Activated naive CD4-positive, alpha-beta T cell treated with anti-CD3 and anti-CD28 coated beads, Interleukin-2, amount 50 U/mL, for 72 hours (primary cell): ENCODE measurements at places on chromosomes 5 and 9. TPM values are rescaled to one million over a fixed set of nuclear protein-coding genes. Genes with fewer than 3 reads are reported as not detected.

Gene SLC23A1
- total RNA-seq = 0.25 TPM

Gene APC
- total RNA-seq = 24.5 TPM

Gene ZER1
- 24.9 TPM for total RNA-seq

Gene SPATA31D3
- not detected for total RNA-seq

Gene RPP25L
- total RNA-seq = 19.1 TPM

Gene EDIL3
- not detected for total RNA-seq

Gene SLC6A18
- not detected for total RNA-seq

Gene CDH6
- total RNA-seq = not detected

Gene BARHL1
- total RNA-seq = not detected

Gene ANKRD34B
- not detected for total RNA-seq

Gene NRG2
- not detected for total RNA-seq

Gene QRFP
- total RNA-seq = not detected

Gene FOCAD
- 25.4 TPM for total RNA-seq

Gene RICTOR
- total RNA-seq = 50.2 TPM

Gene PCDHB11
- not detected for total RNA-seq

Gene CAMK2A
- total RNA-seq = not detected

Gene AJM1
- 6.7 TPM for total RNA-seq

Gene FBXO10
- 1.3 TPM for total RNA-seq

Gene GALNT12
- total RNA-seq = 12.0 TPM

Gene LEAP2
- total RNA-seq = 1.5 TPM

Gene ADAMTS12
- total RNA-seq = not detected

Gene NIPAL4
- total RNA-seq = 3.9 TPM

Gene ENHO
- not detected for total RNA-seq

Gene CER1
- total RNA-seq = not detected

Gene ADGRD2
- total RNA-seq = not detected

Gene IFNK
- not detected for total RNA-seq

Gene NIM1K
- 0.14 TPM for total RNA-seq

Gene FRMD3
- 0.64 TPM for total RNA-seq

Gene PRSS3
- total RNA-seq = not detected

Gene PCDHGA3
- total RNA-seq = not detected

Gene DND1
- total RNA-seq = 3.4 TPM

Gene ACOT12
- not detected for total RNA-seq

Gene RMRP
- total RNA-seq = 3,566 TPM

Gene GPR150
- total RNA-seq = 0.39 TPM

Gene C9
- not detected for total RNA-seq

Gene ANKRD31
- total RNA-seq = 0.34 TPM

Gene ECSCR
- total RNA-seq = 1.9 TPM

Gene FYB1
- 161 TPM for total RNA-seq

Gene PLEKHG4B
- total RNA-seq = not detected

Gene ZFAND5
- 92.9 TPM for total RNA-seq

Gene PCDHB13
- total RNA-seq = not detected

Gene PCDH1
- not detected for total RNA-seq

Gene FREM1
- not detected for total RNA-seq

Gene TRIM36
- total RNA-seq = 0.91 TPM

Gene PDE6A
- not detected for total RNA-seq

Gene CACNA1B
- 0.07 TPM for total RNA-seq

Gene NUTM2F
- total RNA-seq = not detected

Gene PRDM9
- not detected for total RNA-seq

Gene SIL1
- 29.7 TPM for total RNA-seq

Gene TPM2
- 5.2 TPM for total RNA-seq
